ENCODE measurements at places on chromosomes 11 and 22.

GRCh38 chr11:44244639-44245310 lies 65.2 kb downstream of the ALX4 start:
- no peak for DNase-seq

- DNase-seq = no peak
Measured at GRCh38 chr11:88208745-88209144, 33.5 kb upstream of the RAB38 start.

- no peak for DNase-seq
Measured at GRCh38 chr22:24071686-24072085, 60.6 kb downstream of the CABIN1 start.

GRCh38 chr11:16096336-16096735 lies 260.0 kb downstream of the SOX6 start:
- DNase-seq = no peak

GRCh38 chr11:13674799-13675509 lies 6.5 kb downstream of the FAR1 start:
- DNase-seq = no peak

DNA sequence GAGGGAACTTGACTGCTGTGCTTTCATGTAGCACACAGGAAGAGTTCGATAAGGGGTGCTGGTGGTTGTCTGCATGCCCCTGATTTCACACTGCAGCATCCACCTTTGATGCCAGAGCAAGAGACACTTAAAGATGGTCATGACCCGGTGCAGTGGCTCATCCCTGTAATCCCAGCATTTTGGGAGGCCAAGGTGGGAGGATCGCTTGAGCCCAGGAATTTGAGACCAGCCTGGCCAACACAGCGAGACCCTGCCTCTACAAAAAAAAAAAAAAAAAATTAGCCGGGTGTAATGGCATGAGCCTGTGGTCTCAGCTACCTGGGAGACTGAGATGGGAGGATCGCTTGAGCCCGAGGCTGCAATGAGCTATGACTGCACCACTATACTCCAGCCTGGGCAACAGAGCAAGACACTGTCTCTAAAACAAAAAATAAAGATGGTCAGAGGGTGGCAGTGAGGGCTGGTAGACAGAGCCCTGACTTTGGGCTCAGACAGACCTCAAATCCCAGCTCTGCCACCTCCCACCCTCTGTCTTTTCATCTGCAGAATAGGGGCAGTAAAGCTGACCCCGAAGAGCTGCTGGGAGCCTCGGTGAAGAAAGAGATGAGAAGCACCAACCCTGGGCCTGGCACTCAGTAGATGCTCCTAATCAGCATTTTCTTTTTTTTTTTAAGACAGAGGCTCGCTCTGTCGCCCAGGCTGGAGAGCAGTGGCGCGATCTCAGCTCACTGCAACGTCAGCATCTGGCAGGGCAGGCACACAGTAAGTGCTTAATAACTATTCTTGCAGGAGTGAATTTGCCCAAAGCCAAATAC lies 17.7 kb downstream of the VWCE start:
- no peak for DNase-seq

- DNase-seq = no peak
Measured at GRCh38 chr22:49413551-49413950, 414.1 kb downstream of the BRD1 start.

DNA sequence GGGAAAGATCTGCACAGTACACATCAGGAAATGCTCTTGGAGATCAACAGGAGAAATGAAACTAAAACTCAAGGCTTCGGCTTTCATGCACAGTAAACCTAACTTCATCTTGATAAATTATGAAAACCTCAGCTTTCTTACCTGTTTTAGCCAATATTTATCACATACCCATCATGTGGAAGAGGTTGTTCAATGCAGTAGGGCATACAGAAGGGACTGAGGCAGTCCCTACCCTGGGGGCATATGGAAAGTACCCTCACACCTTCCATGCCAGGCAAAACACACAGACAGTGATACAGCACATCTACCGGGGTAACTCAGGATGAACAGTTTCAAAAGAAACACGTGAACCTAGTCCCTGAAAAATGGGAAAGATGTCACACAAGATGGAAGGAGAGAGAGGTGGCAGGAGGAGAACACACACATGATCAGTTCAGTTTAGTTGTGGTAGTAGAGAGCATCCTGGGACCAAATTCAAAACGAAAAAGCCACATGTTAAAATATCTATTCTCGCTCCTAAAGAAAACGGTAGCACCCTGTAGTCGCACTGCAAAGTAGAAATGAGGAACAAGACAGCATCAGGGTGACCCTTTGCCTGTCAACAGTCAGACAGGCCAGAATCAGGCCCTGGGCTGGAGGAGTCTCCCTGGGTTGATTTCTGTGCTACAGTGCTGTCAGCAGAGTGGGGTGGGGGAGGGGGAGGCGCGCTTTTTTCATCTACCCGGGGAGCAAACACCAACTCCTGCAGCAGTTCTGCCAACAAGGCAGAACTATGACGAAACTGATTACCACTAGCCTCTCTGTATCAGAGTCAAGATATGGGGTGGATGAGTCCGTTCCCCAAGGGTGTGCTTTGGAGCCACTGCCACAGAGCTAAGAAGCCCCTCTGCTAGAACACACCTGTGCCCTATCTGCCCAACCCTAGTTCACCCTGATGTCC lies 1.3 kb downstream of the HIRA start:
- no peak for DNase-seq

GRCh38 chr11:24407733-24408132 lies 89.1 kb upstream of the LUZP2 start:
- no peak for DNase-seq

DNA sequence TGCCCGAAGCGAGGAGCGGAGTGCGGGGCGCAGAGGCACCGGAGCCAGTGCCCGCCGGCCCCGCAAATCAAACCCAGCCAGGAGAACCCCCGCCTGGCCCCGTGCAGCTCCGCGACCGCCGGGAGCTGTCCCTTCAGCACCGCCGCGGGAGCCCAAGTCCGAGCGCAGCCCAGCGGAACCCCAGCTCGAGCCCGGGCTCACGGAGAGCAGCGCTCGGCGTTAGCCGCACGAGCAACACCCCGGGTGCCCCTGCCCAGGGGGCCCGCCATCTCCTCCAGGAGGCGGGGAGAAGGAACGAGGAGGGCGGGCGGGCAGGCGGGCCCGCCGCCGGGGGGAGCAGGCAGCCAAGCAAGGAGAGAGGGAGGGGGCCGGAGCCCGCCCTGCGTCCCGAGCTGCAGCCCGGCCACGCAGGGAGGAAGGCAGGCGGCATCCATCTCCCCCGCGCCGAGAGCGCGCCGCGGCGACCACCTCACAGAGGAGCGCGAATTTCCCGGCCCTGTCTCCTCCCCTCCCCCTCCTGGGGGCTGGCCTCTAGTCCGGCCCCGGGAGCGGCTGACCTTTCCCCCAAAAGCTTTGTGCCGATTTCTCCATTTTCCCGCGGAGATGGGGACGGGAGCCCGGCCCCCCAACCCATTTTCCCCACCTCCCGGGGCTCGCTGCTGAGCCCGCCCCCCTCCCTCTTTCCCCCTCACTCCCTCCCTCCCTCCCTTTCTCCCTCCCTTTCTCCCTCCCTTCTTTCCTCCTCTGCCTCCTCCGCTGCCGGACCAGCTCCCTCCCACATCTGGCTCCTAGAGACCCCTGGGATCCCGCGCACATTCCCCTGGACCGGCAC lies 621 bp downstream of the KCNC1 start:
- no peak for DNase-seq

GRCh38 chr11:108788565-108789199 lies 123.8 kb downstream of the DDX10 start:
- DNase-seq = no peak

DNA sequence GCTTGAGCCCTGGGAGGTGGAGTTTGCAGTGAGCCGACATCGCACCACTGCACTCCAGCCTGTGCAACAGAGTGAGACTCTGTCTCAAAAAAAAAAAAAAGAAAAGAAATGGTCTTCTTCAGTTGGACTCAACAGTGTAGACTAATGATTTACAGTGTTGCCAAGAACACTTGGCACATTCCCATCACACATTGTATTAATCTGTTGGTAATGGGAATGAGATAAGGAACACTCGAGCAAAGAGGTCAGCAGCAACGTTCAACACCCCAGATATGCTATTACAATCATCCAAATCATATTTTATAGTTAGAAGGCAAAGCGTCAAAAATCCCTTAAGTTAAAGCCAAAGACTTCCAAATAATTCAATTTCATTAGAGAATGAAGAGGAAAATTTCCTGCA lies 14.5 kb downstream of the CDON start:
- DNase-seq = no peak

GRCh38 chr11:128171506-128171905 lies 415.9 kb downstream of the ETS1 start:
- DNase-seq = no peak

GRCh38 chr11:35933320-35933871 lies 10.5 kb upstream of the LDLRAD3 start:
- DNase-seq = no peak

- no peak for DNase-seq
Measured at GRCh38 chr11:13947379-13947778, 15.1 kb upstream of the SPON1 start.

GRCh38 chr11:70124321-70125000 lies 46.3 kb downstream of the ANO1 start:
- DNase-seq = no peak

DNA sequence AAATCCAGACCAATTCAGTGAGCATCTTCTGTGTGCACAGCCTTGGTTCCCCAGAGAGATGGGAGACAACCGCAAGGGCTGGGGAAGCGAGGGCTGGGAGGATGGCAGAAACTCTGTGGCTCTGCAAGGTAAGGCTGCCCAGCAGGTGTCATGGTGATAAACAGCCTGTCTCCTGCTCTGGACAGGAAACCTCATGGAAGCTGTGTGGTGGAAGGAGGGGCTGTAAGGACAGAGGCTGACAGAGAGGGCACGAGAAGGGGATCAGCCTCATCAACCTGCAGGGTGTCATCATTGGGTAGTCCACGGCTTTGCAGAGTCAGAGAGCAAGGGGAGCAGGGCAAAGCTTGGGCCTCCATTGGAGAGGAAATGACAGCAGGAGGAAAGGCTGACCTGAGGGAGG lies 138.4 kb upstream of the CADM1 start:
- DNase-seq = no peak

GRCh38 chr11:59028105-59028504 lies 58.0 kb upstream of the GLYATL1B start:
- DNase-seq = no peak

- DNase-seq = no peak
Measured at GRCh38 chr11:116427337-116427902, 345.4 kb downstream of the BUD13 start.

- no peak for DNase-seq
Measured at GRCh38 chr11:120746376-120746775, 234.8 kb downstream of the GRIK4 start.

GRCh38 chr11:108916290-108916689 lies 251.4 kb downstream of the DDX10 start:
- no peak for DNase-seq

- DNase-seq = no peak
Measured at GRCh38 chr11:73292525-73292894, 15.6 kb upstream of the ARHGEF17 start.

DNA sequence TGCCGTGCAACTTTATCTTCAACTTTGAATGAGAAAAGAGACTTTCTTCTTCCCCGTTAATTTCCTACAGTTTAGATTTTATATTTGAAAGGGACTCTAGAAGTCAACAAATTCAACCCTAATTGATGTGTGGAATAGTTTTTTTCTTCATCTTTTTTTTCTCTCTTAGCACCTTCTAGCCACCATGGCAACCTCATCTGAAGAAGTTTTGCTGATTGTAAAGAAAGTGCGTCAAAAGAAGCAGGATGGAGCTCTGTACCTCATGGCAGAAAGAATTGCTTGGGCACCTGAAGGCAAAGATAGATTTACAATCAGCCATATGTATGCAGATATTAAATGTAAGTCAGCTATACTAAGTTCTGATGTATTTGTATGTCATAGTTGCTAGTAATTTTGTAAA lies 10.5 kb downstream of the GTF2H1 start:
- DNase-seq = no peak

- DNase-seq = no peak
Measured at GRCh38 chr11:46570790-46571398, 22.9 kb downstream of the AMBRA1 start.

DNA sequence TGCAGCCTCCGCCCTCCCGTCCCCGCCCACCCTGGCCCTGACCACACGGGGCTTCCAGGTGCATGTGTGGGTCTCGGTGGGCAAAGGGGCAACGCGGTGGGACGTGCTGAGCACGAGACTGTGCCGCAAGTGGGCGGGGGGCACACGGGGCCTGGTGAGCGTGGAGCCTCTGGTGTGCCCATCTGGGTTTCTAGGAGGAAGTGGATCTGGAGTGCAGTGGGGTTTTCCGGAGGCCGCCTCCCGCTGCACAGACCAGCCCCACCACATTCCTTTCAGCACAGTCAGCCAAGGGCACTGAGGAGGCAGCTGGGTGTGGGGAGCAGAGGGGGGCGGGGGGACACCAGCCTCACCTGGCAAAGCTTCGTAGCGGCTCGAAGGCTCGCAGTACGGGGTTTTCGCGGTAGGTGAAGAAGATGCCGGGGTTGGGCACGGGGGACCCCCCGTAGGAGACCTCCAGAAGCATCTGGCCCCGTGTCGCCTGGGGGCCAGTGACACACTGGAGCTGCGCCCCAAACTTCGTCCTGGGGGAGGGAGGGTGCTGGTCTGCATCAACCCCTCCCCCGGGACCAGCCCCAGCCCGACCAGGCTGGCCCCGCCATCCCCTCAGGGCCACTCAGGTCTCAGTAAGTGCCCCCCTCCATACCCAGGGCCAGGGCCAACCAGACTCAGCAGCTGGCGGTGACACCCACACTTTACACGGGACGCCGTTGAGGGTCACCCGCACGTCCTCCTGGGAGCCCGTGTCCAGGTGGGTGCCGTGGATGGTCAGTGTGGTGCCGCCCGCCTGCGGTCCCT lies 12.4 kb upstream of the MAPK11 start:
- DNase-seq = no peak

- peak; percentile 23 for DNase-seq
Measured at GRCh38 chr11:44893846-44894617, 56.7 kb downstream of the TP53I11 start.

- DNase-seq = no peak
Measured at GRCh38 chr11:34356130-34356529, 1.7 kb downstream of the ABTB2 start.

DNA sequence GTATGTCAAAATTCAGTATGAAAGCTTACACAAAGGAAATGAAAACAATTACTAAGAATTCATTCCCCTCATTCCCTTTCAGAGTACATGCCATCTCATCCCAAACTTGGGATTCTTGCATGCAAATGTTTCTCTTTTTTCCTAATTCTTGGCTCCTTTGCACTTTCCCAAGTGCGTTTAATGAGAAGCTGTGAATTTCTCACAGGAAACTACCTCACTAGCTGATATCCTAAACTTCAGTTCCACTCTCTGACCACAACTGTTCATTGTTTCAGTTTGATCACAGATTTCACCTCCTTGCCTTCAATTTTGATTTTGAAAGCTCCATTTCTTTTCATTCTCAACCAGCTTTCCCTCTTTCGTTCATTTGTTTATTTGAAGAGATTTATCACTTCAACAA lies 5.9 kb upstream of the ARL14EP start:
- DNase-seq = no peak

DNA sequence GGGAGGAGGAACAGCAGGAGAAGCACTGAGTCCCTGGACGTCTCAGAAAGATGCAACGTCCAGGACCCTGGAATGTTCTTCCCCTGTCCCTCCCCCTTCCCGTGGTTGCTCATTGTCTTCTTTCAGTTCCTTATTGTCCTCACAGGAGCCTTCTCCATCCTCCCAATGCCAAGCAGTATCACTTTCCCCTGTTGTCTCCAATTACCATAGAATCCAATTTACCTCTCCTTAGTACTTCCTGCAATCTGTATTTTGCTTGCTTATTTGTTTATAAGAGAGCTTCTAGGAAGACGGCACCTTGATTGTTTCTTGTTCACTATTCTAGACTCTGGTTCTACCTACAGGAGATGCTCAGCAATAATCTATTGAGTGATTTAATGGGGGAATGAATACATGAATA lies 1273.7 kb downstream of the LRRC4C start:
- DNase-seq = no peak

Data from activated CD4-positive, CD25-positive, alpha-beta regulatory T cell treated with anti-CD3 and anti-CD28 coated beads, Interleukin-2, amount 50 U/mL, for 16 hours (primary cell).